ENCODE measurements at places on chromosomes 1 and 21. TPM values are rescaled to one million over a fixed set of nuclear protein-coding genes. Genes with fewer than 3 reads are reported as not detected.

Gene GJA5
- not detected for total RNA-seq

Gene SCMH1
- 15.0 TPM for total RNA-seq

Gene FGGY
- total RNA-seq: 3.1 TPM

Gene C1orf141
- not detected for total RNA-seq

Gene HSD3B2
- not detected for total RNA-seq

Gene TMEM59
- total RNA-seq: 109 TPM

Gene ARMH1
- total RNA-seq: 0.61 TPM

Gene VASH2
- 3.1 TPM for total RNA-seq

Gene SPRR2G
- not detected for total RNA-seq

Gene KRTAP19-3
- not detected for total RNA-seq

Gene NBPF6
- not detected for total RNA-seq

Gene S100A3
- 123 TPM for total RNA-seq

Gene NLRP3
- total RNA-seq: not detected

Gene LIN28A
- total RNA-seq: not detected

Gene PTAFR
- total RNA-seq: 0.09 TPM

Gene TRIM46
- total RNA-seq: 2.9 TPM

Gene CD160
- not detected for total RNA-seq

Gene NR1I3
- total RNA-seq: not detected

Gene FMN2
- total RNA-seq: 3.2 TPM

Measured in A549 treated with dexamethasone at 1 μM for 4 hours (cell line).